ENCODE measurements at places on chromosomes 2 and 18.

DNA sequence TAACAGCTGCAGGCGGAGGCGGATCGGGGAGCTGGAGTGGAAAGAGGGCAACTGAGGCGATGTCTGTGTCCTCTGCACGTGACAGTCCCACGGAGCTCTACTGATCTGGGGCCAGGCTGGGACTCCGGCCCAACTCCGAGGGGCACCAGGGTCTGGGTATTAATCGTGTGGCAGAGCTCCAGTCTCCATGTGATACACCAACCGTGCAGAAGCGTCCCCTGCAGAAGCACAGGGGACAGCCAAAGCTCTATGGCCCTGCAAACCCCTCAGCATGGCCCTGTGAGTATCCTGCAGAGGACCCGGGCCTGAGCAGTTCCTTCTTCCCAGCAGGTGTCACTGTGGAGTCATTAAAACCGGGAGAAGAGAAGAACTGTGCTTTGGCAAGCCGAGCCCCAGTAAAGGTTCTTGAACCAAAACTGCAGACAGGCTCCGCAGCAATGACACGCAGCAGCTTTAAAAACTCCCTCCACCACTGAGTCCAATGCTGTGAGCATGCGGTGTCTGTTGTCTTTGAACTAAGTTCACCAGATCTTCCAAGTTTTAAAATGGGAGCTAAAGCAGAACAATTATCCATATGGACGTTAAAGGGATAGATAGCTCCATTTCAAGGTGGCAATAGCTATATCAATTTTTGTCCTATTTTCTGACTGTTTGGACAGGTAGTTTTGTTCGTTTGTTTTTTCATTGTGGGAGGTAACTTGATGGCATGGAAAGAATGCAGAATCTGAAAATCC, 79.4 kb downstream of the TMEM182 start:
- peak; percentile 3 for DNase-seq

DNA sequence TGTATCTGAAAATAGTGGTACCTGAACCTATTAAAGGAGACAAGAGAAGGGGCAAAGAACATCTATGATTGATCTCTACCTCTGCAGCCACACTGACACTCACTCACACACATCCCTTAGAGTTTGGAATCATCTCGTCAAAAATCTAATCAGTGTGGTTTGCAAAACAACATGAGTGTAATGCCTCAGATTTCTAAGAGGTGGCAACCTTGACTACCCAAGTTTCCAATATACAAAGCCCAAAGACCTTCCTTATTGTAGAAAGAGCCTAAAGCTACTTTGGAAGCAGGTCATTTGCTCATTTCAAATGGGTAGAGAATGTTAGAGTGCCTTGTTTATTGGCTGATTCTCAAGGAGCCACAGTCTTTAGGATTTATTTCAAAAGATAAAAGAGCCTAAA, 444.9 kb downstream of the ARHGAP15 start:
- no peak for DNase-seq

DNA sequence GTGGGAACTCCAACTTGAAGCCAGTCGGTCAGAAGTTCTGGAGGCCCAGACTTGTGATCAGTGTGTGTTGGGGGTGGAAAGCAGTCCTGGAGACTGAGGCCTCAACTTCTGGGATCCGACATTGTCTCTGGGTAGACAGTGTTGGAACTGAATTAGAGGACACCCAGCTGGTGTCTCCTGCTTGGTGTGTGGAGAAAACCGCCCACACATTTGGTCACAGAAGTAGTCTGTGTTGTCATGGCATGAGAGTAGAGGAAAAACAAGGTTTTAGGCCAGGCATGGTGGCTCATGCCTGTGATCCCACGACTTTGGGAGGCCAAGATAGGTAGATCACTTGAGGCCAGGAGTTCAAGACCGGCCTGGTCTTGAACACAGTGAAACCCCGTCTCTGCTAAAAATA, 51.5 kb downstream of the PUM2 start:
- no peak for DNase-seq

DNA sequence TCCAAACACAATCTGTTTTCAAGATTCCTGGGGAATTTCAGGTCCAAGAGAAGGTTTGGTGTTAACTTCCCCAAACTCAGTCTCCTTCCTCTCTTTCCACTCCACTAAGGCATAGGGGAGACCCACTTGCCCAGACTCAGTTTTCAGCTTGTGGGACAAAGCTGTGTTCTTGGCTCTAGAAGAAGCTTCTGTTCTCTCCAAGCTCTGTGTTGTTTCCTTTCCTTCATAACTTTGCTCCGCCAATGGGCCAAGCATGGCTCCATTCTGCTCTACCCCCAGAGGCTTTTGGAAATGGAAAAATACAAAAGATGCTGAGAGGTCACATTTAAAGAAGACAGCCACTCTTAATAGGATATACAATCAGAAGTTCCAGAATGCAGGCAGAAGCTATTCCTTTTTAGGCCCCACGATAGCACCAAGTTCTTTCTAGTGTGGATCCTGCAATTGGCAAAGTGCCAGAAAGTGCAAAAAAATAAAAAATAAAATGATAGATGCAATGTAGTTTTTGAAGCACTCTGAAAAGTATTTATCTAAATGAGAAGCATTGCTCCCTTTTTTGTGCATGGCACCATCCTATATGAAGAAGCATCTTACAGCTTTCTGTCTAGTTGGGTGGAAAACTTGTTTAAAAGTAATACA, 510.1 kb downstream of the TXNL1 start:
- DNase-seq, result no peak

GRCh38 chr18:79490626-79491041, 94.9 kb downstream of the NFATC1 start:
- no peak for DNase-seq

Data from CD4-positive, alpha-beta T cell treated with Interleukin-12 subunit alpha and Interleukin-12 subunit beta, for 1 hour (primary cell).